Stimulated activated naive CD4-positive, alpha-beta T cell treated with Interleukin-2 at 50 U/mL for 16 hours (primary cell): ENCODE measurements at places on chromosomes 7 and 10.

- peak; percentile 24 for DNase-seq
Measured at GRCh38 chr10:86047588-86047987, 319.0 kb downstream of the GRID1 start.

- no peak for DNase-seq
Measured at GRCh38 chr7:127346575-127347256, 45.8 kb downstream of the ZNF800 start.

- no peak for DNase-seq
Measured at GRCh38 chr10:43231523-43232078, 35.3 kb downstream of the RASGEF1A start.

DNA sequence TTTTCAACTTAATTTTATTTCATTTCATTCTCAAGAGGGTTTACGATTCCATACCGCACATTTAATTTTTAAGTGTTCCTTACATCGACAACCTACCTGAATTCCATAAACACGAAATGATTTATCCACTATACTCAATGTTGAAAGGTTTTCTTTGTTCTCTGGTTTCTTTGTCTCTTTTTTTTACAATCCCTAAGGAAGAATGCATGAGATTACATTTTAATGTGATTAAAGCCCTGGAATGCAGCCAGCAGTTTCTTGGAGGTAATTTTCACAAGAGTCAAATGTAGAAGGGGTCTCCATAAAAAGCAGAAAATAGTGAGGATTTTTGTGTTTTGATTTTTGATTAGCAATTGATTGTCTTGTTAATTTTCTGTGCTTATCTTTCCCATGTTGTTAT, 59.2 kb upstream of the ADCY1 start:
- DNase-seq = no peak

GRCh38 chr10:43042503-43043341, 34.1 kb upstream of the RET start:
- DNase-seq = no peak

GRCh38 chr10:116486770-116487448, 58.8 kb upstream of the PNLIP start:
- no peak for DNase-seq

GRCh38 chr10:123669886-123670285, 3.7 kb downstream of the GPR26 start:
- DNase-seq = no peak

DNA sequence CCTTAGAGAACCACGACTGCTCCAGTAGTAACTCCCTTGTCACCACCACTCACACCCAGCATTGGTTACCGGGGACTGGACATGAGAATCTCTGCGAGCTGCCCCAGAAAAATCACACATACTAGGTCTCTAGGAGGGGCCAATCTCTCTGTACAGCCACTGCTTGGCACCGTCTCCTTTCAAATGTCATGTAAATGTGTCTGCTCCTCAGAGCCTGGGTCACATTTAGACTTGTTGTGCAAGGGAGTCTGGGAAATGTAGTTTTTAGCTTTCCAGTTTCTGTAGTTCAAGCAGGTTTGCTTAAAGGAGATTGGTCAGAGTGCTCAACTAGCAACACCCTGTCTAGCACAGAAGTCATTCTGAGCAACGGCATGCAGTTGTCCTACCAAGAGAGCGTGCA, 60.0 kb downstream of the CHN2 start:
- DNase-seq = no peak

- DNase-seq = no peak
Measured at GRCh38 chr10:60258429-60258797, 131.3 kb downstream of the ANK3 start.

GRCh38 chr7:76302347-76303201, at the start of gene HSPB1:
Gene HSPB1, plus strand, starts transcription at chr7:76302673. Its CDS starts 40 bp downstream, at chr7:76302713.
- DNase-seq = peak; percentile 59

GRCh38 chr10:54060572-54060971, 740.5 kb downstream of the PCDH15 start:
- no peak for DNase-seq

DNA sequence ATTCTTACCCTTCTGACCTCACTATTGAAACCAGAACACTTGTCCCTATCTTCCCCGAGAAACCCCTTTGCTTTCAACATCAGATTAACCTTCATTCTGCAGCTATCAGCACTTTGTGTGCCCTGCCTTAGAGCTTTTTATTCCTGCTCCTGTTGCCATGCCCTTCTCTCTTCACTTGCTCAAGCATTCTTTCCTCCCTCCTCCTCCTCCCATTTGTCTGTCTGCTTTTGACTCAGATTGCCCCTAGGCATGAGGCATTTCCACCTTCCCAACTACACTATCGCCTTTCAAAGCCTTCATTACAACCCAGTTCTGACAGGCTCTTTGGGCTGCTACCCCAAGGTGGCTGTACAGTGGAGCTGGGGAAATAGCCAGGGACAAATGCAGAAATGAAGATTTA, 143.3 kb downstream of the SLC25A13 start:
- no peak for DNase-seq

DNA sequence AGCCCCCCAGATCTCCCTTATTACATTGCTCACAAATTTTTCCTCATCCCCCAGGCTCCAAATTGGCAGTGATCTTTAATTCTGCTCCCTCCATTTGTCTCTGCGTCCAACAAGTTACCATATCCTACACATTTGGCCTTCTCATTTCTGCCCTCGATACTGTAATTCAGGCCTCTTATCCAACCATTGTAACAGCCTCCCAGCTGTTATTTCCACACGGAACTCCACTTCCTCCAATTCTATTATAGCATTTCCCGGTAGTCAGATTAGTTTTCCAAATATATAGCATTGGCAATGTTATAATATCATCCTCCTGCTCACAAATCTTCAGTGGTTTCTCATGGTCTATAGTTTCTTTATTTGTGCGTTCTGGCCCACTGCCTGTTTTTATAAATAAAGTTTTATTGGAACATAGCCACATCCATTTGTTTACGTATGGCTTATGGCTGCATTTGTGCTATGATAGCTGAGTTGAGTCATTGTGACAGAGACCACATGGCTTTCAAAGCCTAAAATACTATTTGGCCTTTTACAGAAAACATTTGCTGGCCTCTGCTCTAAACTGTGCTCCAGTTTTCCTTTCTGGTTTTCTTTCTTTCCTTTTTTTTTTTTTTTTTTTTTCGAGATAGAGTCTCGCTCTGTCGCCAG, 126.5 kb upstream of the ZNF438 start:
- DNase-seq = no peak

DNA sequence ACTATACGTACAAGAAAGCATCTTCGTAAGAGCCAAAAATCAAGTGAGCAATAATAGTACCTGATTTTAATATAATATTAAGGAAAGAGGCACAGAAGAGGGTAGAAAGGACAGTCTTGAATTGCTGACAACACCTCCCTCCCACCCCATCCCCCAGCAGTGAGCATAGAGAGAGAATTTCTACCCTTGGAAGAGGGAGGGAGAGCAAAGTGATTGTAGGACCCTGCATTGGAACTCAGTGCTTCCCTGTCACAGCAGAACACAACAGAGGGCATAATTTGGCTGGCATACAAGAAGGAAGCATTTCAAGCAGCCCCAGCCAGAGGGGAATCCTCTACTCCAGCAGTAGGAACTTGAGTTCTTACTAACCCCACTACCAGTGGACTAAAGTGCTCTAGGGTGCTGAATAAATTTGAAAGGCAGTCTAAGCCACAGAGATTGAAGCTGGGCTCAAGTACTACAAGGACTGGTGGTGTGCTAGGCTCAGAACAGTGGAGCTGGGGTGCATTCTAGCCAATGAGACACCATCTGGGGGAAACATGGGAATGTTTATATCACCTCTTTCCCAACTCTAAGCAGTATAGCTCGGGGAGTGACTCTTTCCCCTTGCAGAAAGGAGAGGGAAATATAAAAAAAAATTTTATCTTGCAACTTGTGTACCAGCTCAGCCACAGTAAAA, 44.2 kb downstream of the PCLO start:
- no peak for DNase-seq

GRCh38 chr7:106736508-106737201, 75.7 kb upstream of the CCDC71L start:
- DNase-seq = peak; percentile 19

DNA sequence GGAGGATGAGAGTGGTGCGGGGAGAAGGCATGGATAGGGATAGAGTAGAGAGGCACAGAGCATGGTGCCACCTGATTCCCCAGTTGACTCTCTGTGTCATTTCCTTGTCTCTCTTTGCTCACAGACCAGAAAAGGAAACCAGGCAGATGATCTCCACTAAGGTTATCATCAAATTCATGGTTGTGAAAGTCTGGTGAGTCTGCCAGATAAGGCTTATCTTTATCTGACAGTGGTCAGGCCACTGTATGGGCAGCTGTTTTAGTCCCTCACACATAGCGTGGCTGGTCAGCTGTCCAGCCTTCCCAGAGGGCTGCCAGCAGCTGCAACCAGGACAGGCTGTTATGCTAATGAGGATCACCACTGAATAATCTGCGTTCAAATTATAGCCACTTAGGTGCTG, 99.0 kb downstream of the ADRA2A start:
- DNase-seq = no peak

DNA sequence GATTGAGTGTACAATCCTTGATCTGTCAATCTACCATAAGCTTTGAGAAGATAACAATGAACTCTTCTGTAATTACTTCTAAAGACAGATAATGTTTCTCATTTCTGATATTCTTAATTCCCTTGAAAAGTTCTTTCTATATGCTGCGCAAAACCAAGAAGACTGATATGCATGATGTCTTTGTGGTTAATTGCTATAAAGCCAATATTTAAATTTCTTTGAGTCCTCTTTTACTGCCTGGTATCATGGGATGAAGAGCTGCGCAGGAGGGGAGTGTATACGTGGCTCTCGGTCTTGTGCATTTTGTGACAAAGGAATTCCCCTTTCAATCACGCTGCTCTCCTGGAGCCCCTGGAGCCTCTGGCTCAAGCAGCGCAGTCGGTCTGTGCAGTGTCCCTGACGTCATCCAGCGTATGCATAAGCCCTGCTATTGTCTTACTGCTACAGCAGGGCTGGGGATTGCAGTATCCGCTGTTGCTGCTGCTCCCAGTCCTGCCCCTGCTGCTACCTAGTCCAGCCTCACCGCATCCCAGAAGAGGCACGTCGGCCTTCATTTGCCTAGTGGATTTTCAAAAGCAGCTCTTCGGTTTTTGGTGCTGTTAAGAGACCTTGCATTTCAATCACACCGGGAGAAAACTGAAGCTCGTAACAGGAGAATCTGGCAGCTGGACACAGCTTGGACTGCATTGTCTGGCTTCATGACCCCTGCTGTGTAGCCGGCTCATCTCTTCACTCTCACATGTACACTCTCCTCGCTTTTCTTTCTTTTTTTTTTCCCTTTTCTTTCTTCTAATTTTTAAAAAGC, 66.7 kb downstream of the ST7 start:
- DNase-seq = no peak

DNA sequence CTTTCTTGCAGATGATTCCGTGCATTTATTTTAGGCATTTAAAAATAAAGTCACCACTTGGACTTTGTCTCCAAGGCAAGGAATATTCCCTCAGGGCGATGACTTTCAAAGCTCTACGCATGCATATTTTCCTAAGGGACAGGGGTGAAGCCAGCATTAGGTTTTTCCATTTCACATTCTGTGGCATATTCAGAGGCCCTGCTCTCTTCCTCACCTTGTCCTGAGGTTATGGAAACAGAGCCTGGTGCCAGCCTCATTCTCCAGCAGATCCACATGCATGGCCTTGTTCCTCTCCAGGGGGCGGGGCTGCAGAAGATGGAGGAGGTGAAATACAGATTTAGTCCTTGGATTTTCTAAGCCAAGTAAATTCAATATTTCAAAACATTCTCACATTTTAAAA, 11.6 kb upstream of the LYZL1 start:
- DNase-seq = no peak

GRCh38 chr7:8637322-8637721, 203.9 kb downstream of the NXPH1 start:
- DNase-seq = no peak

- DNase-seq = no peak
Measured at GRCh38 chr10:42868530-42868929, 85.9 kb downstream of the BMS1 start.

- DNase-seq = no peak
Measured at GRCh38 chr10:126565441-126565840, 105.1 kb downstream of the C10orf90 start.

DNA sequence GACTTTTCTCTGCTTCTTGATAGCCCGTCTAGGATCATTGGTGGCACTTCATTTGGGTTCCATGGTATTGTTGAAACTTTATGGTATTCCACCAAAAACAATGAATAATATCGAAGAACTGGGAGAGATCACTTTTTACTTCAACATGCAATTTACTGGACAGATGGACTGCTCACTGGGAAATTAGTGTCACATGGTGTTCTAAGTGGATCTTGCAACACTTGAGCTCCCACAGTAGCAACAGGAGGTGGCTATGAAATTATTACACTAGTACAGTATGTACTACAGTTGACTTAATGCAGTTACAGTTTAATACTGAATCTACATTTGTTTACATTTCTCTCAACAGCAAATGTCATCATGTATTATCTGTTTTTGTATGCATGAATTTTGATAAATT, 997.3 kb downstream of the REEP3 start:
- no peak for DNase-seq

DNA sequence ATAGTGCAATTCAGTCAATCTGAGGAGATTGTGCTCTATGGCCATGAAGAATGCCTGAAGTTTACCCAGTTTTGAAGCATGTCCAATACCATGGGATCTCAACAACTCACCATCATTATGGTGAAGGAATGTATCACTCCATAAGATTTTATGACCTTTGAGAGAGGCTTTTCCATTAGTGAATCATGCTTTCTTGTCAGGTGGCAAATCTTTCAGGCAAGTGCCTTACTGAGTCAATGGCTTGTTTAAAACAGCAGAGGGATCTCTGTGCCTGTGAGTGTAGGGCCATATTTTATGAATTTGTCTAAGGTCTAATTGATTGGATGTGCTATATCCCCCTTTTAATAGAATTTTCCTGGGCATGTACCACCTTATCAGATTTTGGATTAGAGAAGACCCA, 131.5 kb downstream of the CCDC7 start:
- DNase-seq = no peak

GRCh38 chr7:577741-578370, 58.2 kb upstream of the PDGFA start:
- no peak for DNase-seq

DNA sequence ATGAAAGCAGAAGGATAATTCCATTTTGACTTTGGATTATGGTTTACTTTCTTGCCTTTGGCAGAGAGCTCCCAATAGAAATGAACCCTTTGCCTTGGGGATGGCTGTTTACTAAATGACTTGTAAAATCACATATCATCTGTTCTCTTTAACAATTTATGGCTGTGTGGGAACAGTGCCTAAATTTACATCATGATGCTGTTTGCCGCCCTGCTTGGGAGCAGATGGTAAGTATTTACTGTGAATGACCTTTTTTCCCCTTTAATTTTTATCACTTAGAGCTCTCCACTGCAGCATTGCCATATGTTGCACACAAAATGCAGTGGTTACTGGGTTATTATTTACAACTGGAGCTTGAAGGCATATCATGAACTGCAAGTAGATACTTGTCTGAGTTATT, 13.4 kb downstream of the HEPACAM2 start:
- DNase-seq = no peak

- no peak for DNase-seq
Measured at GRCh38 chr10:127196282-127197153, at the start of gene INSYN2A. Gene INSYN2A, minus strand, starts transcription at chr10:127196591. Its CDS starts 20,196 bp downstream, at chr10:127176395.

GRCh38 chr7:8143151-8143874, 118.7 kb downstream of the ICA1 start:
- no peak for DNase-seq
